ENCODE measurements at places on chromosomes 16 and 17. TPM values are rescaled to one million over a fixed set of nuclear protein-coding genes. Genes with fewer than 3 reads are reported as not detected.

DNA sequence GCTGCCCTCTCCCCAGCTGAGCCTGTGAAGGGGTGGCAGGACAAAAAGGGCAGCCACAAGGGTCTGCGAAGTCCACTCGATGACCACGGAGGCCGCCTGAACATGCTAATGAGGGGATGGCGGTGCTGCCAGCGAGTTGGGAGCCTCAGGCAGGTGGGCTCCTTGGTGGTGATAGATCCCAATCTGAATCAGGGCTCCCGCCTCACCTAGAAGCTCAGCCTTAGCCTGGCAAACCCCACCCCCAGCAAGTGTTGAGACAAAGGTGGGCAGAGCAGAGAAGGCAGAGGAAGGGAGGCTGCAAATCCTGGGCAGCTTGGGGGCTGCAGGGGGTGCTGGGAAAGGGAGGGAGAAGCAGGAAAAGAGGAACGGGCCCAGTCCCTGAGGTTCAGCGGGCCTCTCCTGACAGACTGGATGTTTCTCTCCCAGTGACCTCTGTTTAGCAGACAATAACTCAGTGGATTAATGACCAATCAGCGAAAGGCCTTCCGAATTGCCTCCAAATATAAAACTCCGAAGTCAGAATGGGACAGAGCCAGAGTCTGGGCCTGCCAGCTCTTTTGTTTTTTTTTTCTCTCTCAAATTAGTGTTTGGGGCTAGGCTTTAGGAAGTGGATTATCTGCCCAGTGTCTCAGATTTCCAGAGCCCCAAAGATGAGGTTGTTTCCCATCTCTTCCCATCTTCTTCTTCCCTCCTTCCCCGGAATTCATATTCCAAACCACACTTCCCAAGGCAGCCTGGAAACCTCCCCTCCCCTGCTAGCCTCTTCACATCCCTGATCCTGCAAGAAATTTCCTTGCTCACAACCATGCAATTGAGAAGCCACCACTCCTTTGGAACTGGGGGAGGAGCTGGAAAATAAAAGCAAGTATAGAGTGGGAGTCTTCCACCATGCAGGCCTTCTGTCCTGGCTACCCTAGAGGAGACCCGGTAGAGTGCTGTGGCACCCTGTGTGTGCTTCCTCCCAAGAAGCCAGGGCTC, 15.2 kb upstream of the HOXB2 start:
- DNase-seq, result no peak

DNA sequence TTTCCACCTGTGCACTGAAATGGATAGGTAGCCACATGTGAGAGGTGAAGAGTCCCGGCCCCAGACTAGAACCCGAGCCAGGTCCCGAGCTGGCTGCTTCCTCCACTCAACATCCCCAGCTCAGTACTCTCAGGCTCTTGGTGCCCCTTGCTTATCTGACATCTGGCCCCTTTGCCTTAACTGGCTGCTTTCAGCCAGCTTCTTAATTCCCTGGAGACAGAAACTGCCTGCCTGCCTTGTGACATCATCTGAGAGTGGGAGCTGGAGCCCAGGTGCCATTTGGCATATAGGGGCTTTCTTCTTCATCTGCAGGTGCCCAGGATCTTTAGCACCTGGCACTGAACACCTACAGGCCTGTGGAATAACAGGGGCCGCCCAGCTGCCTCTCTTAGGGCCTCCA, 8.9 kb downstream of the CHAD start:
- DNase-seq, result no peak

DNA sequence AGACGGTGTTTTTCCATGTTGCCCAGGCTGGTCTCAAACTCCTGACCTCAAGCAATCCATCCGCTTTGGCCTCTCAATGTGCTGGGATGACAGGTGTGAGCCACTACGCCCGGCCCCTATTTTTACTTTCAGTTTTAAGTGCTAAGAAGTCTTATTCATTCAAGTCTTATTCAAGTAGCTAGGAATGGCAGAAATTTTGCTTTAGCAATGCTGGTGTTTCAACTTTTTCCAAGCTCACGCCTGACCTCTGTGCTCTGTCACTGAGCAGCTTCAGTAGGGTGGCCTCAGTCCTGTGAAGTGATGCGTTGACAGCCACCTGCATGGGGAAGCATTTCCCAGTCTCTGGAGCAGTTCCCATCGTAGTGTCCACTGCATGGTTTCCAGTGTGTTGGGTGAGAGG, 12.9 kb downstream of the ZNF750 start:
- no peak for DNase-seq

GRCh38 chr16:86579268-86580062, 1.1 kb downstream of the FOXL1 start:
- no peak for DNase-seq

Gene TMEM238L
- total RNA-seq, result not detected

Gene PCGF2
- 29.3 TPM for total RNA-seq
